GM23338 (cell line): ENCODE measurements at places on chromosomes 3 and 15. TPM values are rescaled to one million over a fixed set of nuclear protein-coding genes. Genes with fewer than 3 reads are reported as not detected.

GRCh38 chr3:40229386-40229785 is 80.1 kb upstream of the EIF1B start:
- H3K27me3 ChIP-seq = no peaks in the 10 kb centered on the region
- H3K4me3 ChIP-seq = no peak overlapping the region
- H3K27ac ChIP-seq = no peak overlapping the region
- H3K4me1 ChIP-seq = no peaks in the 10 kb centered on the region
- no peaks in the 10 kb centered on the region for H3K36me3 ChIP-seq
- no peak for DNase-seq

- H3K36me3 ChIP-seq = no peaks in the 10 kb centered on the region
- no peak overlapping the region for H3K27ac ChIP-seq
- no peaks in the 10 kb centered on the region for H3K4me1 ChIP-seq
- no peaks in the 10 kb centered on the region for H3K27me3 ChIP-seq
- DNase-seq = no peak
Observed at GRCh38 chr3:143249014-143249413, 129.4 kb downstream of the CHST2 start.

The SERINC4 gene
- not detected in 2 replicates for total RNA-seq

The FBXL2 gene
- total RNA-seq = 4.4 and 5.7 TPM in 2 replicates

- H3K36me3 ChIP-seq = no peaks in the 10 kb centered on the region
- no peaks in the 10 kb centered on the region for H3K27me3 ChIP-seq
- H3K4me1 ChIP-seq = peaks cover 4% of the 10 kb centered on the region; the same call in 1 of the 2 replicates
- no peak overlapping the region for H3K27ac ChIP-seq
- no peak overlapping the region for H3K4me3 ChIP-seq
- DNase-seq = no peak
Observed at GRCh38 chr15:90306560-90306959, 41.1 kb downstream of the NGRN start.

DNA sequence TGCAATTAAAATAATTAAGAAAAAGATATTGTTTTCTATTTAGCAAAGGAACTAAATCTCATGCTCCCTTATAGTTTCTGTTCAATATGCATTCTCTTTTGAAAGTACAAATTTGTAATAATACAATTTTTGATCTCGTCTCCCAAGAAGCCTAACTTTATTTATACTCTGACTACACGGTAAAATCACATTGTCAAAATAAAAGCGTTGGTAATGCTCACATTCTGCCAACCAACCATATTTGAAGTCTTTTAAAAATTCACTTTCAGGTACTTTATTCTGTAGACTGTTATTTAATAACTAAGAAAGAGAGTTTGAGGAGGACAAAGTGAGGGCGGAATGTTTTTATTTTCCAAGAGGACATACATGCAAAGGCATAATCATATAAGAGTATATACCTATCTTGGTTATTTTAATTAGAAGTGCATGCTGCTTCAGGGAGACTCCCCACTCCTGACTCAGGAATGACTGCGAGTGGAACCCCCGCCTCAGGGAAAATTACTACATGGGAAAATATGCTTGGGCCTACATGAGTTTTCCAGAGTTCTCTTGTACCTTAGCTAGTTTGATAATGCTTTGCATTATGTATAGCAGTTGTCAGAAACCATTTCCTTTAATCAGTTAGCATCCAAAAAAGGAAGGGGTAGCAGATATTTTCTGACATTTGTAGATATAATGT is 19.3 kb downstream of the MBNL1 start:
- no peak overlapping the region for H3K27ac ChIP-seq
- H3K27me3 ChIP-seq = no peaks in the 10 kb centered on the region
- no peaks in the 10 kb centered on the region for H3K36me3 ChIP-seq

- no peak overlapping the region for H3K4me3 ChIP-seq
- no peaks in the 10 kb centered on the region for H3K36me3 ChIP-seq
- no peak overlapping the region for H3K27ac ChIP-seq
- no peak for DNase-seq
- H3K27me3 ChIP-seq = no peaks in the 10 kb centered on the region
- H3K4me1 ChIP-seq = 0 out of 2 replicates have a peak, but pooled peaks cover 3% of the 10 kb centered on the region
Observed at GRCh38 chr3:143210141-143210540, 90.6 kb downstream of the CHST2 start.
